ENCODE measurements at places on chromosomes 5 and 9. TPM values are rescaled to one million over a fixed set of nuclear protein-coding genes. Genes with fewer than 3 reads are reported as not detected.

KCNN2 gene
- total RNA-seq, result 3.4 TPM

OTP gene
- not detected for total RNA-seq

SLC34A1 gene
- total RNA-seq, result not detected

CNTNAP3B gene
- total RNA-seq, result 34.4 TPM

IGFBPL1 gene
- 0.13 TPM for total RNA-seq

FOXD4L5 gene
- under 0.01 TPM for total RNA-seq

GABRA6 gene
- not detected for total RNA-seq

CKMT2 gene
- 0.38 TPM for total RNA-seq

RASEF gene
- under 0.01 TPM for total RNA-seq

GMCL2 gene
- not detected for total RNA-seq

LRRTM2 gene
- 1.4 TPM for total RNA-seq

PCDHGB3 gene
- 3.8 TPM for total RNA-seq

- peak; percentile 74 for DNase-seq
These were observed 18.0 kb upstream of the ENHO start for GRCh38 chr9:34540827-34541226.

GRCh38 chr5:141916522-141916921 lies 7.1 kb upstream of the DELE1 start:
- no peak for DNase-seq

DNA sequence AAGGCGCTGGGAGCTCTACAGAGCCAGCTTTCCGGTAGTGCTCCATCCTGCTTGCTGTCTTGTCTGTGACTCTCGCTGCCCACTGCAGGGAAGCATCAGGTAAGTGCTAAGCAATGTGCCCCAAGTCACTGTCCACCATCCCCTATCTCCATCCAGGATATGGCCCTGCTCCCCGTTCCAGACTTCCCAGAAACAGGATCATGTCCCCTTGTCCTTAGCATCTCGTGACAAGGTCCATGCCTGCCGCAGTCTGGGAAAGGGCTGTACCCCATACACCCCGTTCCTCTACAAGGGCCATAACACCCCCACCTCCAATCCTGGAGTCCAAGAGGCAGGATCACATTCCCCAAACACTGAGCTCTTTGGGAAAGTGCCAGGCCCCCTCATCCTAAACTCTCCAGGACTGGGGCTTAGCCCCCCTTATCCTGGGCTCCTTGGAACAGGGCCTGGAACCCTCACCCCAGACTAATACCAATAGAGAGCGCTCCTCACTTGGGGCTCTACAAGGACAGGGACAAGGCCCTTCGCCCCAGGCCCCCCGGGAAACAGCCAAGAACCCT lies 566 bp downstream of the RPP25L start:
- DNase-seq, result no peak

DNA sequence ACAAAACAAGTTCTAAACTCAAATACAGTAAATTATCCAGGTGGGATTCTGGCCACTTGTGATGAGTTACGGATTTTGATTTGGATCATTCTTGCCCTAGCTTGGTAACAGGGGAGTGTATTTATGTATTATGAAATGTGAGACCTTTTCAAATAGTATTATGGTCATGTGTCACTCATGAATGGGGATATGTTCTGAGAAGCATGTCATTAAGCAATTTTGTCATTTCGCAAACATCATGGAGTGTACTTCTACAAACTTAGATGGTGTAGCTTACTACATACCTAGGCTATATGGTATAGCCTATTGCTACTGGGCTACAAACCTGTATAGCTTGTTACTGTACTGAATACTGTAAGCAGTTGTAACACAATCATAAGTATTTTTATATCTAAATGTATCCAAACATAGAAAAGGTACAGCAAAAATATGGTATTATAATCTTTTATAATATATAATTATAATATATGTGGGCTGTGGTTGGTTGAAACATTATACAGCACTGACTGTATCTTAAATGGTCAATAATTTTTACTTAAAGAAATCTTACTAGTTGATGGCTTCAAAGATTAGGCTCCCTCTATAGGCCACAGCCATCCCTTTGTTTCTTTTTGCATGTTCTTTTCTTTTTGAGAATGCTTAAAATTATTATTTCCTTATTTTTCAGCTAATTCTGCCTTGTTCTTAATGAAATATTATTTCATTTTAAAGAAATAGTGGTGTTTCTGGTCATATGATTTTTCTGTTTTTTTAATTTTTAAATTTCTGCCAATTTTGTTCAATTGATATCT lies 128.4 kb downstream of the MAST4 start:
- no peak for DNase-seq

DNA sequence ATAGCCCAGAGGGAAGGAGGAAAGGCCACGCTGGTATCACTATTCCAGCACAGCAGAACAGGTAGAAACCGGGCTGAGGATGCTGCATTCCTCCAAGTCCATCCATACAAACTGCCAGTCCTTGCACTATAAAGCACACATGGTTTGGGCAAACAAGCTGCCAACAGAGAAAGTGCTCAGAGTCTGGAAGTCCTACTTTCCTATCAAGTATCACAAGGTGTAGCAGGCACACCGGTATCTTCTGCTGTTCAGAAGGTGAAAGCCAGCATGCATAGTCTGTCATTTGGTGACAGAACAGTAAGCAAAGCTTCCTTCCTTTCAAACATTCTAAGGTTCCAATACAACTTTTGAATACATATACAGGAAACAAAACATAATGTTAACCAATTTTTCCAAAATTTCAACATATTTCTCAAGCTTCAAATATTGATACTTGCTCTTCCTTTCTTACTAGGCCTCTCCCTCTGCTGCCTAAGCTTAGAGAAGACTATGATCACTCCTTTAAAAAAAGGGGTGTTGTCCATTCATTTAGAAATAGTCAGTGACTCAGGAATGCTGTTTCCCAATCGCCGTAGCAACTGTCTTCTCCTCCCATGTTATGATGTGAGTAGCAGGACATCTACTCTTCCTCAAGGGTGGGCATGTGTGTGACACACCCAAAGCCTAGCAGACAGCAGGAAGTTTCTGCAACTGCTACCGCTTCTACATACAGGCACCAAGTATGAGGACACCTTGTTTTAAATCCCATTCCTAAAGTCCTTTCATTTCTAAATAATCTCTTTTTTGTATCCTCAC lies 14.7 kb downstream of the DIAPH1 start:
- peak; percentile 9 for DNase-seq

DNA sequence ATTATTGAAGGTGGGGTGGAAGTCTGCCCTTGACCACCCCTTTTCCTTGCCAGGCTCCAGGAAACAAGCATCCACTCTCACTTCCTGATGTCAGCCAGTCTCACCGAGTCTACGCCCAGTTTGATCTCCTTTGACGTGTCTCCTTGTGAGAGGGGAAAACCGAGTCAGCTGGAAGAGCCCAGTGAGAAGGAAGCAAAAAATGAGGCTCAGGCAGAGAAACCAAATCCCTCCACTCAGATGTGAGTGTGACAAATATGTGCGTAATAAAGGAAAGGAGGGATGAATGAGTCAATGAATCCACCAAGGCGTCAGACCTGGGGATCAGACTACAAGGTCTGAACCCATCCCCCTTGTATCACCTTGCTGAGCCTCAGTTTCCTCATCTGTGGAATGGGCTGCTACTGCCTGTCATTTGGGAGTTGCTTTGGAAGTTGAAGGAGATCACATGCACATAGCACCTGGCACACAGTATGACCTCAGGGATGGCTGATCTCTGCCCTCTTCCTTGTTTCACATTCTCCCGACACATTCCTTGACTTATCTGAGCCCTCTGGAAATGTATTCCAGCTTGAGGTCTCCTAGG lies 61.3 kb upstream of the XPA start:
- no peak for DNase-seq

- DNase-seq, result no peak
These were observed 10.4 kb upstream of the ALDH1B1 start for GRCh38 chr9:38382141-38382540.

DNA sequence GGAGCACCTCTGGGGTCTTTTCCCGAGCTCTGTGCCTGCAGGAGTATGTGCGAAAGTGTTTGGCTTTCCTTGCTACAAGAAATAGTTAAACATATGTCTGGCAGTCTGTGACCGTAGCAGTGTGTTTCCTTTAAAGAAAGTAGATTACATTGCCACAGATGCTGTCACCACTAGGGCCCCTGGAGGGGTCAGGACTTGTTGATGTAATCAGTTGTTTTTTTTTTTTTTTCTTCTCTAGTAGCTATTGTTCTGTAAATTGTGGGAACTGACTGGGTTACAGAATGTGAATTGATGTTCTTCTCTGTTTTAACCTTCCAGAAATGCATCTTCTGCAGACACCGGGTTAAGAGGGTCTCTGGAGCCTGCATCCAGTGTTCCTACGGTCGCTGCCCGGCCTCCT lies 345.6 kb downstream of the KDM4C start:
- no peak for DNase-seq

- peak; percentile 74 for DNase-seq
These were observed 1.3 kb downstream of the NOTCH1 start for GRCh38 chr9:136544548-136544963.

- DNase-seq, result no peak
These were observed 45.0 kb downstream of the SEMA6A start for GRCh38 chr5:116529615-116530014.

DNA sequence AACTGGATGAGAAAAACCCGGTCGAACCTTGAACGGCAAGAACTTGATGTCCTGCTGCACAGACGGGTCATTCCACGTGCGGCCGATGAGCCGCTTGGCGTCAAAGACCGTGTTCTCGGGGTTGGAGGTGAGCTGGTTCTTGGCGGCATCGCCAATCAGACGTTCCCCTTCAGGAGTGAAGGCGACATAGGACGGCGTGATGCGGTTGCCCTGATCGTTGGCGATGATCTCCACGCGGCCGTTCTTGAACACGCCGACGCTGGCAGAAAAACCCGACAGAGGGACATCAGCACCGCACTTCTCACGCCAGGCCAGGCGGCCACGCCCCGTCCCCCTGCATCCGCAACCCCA lies 519 bp downstream of the HSPA5 start:
- no peak for DNase-seq

- no peak for DNase-seq
These were observed 127.0 kb upstream of the CACNA1B start for GRCh38 chr9:137750566-137750965.

DNA sequence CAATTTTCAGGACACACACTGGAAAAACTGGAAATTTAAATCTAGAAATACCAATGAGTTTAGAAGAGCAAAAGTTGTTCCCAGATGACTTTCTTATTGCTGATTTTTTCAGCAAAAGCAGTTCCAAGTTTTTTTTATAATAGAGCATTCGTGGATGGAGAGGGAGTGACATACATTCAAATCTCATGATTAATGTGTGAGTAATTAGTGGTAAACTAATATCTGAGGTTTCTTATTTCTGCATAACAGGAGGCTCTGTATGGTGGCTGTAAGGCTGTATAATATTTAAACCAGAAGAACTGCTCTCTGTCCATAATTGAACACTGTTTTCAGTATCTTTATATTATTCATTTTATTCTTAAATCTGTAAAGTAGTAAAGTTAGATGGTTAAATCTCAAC lies 25.8 kb downstream of the LYSMD3 start:
- no peak for DNase-seq

DNA sequence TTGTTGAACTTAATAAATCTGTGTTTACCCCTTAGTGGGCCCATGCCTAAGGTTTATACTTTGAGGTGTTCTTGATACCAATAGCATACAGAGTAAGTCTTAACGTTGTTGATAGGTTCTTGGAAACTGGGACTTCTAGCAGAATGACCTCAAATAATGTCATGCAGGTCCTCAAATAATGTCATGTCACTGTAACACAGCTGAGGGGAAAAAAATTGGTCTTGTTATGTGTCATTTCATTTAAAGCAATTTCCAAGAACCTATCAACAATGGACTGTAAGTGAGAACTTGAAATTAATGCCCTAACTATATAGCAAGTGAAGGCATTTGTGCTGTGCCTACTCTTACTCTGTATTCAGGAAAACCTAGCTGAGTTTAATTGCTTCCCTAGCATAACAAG lies 7.2 kb downstream of the DNAJA1 start:
- no peak for DNase-seq

DNA sequence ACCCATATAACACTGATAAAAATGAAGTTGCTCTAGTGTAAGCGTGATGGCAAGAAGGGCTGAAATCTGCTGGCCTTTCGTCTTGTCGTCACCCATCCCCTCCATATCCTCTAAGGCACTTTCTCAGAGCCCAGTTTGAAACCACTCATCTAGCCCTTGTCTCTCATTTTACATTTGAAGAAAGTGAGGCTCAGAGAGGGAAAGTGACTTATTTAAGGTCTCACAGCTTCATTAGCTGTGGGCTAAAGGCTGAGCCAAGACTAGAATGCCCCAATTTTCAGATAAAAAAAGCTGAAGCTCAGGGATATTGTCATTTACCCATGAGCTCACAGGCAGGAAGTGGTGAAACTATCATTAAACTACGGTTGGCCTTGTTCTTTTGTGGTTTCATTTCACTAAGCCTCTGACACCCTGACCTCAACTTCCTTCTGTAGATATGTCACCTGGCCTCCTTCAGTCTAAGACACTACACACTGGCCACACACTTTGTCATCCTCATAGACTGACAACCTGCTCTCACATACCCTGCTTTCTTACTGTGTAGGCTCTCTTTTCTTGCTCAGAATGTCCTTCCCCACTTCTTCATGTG lies 176.7 kb upstream of the DMAC1 start:
- no peak for DNase-seq

DNA sequence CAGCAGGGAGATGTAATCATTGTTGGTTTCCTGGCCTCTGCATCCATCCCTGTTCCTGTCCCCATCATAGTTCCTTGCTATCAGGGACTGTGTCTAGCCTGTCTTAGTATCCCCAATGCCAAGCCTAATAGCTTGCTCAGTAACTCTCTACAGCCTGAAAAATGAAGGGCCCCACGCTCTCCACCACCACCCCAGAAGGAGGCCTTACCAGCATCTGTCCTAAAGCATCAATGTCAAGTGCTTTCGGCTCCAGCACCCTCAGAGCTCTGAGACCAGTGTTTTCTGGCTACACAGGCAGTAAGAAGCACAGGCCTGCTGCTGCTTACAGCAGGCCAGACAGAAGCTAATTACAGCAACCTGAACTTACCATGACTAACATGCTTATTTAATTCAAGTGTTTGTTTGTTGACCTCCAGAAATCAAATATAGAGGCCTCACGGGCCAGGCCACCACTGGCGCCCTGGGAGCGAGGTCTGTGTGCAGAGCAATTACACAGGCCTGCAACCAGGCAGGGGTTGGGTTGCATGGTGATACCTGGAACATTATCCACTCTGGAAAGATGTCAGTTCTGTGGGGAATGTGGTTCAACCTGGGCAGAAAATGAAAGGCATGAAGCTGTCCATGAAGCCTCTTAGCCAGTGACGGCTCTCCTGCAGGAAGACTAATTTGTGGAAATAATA lies 124.3 kb downstream of the SLC1A3 start:
- no peak for DNase-seq

- DNase-seq, result no peak
These were observed 1356.2 kb downstream of the MAT2B start for GRCh38 chr5:164861610-164862009.
